ENCODE measurements at places on chromosomes 1 and 21.

DNA sequence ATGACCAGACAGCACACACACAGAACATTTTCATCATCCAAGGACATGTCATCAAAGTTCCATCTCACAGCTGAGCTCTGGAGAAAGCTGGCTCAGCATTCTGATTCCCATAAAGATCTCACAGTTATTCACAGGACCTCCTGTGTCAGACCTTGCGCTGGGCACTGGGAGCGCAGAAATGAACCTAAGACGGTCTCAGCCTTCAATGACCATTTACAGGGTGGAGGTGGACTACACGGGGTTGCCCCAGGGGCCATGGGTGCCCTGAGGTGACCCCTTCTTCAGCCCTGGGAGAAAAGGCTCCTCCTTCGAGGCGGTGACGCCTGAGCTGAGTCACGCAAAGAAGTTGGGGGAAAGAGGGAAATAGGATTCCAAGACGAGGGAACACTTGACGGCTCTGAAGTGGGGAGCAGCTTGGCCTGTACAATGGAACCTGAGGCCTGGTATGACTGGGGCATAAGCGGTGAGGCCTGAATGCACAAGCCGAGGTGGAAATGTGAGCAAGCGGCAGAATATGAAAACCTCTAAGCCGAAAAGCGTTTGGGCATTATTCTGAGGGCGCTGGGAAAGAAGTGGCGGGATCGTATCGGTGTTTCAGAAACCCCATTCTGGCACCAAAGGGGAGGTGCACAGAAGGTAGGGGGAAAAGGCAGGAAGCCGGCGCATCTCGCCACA is 797 bp downstream of the CC2D1B start:
- no peak for DNase-seq

DNA sequence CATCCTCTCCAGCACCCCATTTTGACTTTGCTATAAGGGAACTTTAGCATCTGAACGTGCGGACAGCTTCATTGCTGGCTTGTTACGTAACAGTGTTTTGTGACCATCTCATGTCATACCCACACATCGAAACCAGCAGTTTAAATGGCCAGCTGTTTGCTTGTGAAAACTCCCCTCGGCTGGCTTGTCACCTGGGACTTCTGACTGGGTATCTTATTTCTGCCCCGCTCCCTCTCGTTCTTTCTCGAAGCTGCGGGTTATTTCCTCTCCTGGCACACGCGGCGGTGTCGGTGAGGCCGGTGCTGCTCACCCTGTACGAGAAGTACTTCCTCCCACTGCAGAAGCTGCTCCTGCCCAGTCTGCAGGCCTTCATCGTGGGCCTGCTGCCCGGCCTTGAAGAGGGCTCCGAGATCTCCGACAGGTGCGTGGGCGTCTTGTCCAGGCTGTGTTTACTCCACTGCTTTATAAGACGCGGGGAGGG is 43.5 kb downstream of the DOP1B start:
- no peak for DNase-seq

DNA sequence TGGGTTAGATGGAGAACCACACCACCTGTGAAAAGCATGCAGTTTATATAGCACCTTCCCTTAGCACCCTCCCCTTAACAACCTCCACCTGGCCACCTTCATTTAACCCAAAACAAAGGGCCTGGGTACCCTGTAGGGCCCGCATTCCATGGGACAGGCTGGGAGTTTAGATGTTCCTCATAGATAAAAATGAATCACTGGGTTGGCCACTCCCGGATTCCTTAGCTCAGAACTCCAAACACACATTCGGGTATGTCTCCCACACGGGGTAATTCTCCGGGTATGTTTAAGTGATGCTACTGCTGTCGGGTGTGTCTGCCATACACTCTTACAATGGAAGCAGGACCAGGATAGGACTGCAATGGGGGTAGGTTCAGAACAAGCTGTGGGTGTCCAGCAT is 43.9 kb upstream of the FOXO6 start:
- DNase-seq: no peak

GRCh38 chr1:248857749-248858095 is 1.2 kb downstream of the ZNF692 start:
- no peak for DNase-seq

DNA sequence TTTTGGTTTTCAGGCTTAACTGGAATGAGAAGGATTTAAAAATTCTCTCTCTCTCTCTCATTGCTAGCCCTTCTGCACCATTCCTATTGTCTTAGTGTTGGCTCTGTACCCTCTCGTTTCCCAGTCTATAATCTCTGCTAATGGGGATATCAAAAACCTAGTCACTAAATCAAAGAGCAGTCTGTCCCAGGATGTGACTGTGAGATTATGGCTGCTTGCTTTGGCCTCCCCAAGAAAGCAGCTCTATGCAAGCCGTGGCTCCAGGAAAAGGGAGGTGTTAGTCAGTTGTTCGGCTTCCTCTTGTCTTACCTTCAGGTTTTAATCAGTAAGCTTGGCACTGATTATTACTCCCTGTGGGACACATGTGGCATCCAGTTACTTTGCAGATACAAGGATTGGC is 468.8 kb downstream of the USP25 start:
- no peak for DNase-seq

Data from left forelimb (tissue), 1 donor.